Daoy (cell line): ENCODE measurements at places on chromosomes 7 and 10.

DNA sequence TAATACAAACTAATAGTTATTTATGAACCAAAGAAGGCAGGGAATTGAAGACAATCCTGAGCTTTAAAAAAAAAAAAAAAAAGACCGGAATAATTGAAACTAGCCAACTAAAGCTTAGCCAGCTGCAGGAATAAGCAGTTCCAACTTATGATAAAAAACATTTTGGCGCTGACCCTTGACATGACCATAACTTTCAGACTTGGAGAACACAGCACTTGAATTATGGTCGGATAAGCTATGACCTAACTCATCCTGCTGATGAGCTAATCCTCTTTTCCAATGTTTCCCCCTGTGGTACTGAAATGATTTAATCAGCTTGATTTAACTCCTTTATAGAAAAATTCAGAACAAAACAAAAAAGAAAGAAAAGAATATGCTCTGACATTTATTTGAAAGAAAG is 181.8 kb downstream of the DGKB start:
- no peak for DNase-seq

- no peak for DNase-seq
Observed at GRCh38 chr7:3106361-3106826, 62.7 kb upstream of the CARD11 start.

DNA sequence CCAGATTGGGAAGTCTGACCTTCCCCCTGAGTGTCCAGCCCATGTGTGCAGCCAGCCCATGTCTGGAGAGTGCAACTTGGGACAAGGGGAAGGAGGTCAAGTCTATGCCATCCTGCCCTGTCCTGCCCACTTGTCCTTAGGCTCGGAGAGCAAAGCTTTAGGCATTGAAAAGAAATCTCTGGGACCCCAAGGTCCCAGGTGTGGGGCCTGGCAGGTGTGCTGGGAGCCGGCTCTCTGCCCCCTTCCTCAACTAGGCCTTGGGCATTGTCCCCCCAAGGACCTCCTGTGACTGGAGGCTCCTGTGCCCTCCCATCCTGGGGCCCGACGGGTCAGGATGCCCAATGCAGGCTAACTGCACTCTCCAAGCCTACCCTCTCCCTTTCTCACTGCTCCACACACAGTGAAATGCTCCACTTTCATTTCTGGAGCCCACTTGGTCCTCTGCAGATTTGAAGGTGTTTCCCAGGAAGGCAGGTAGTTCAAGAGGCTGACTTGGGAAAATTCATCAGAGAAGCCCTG is 124.7 kb downstream of the PTPN20 start:
- DNase-seq = no peak

- DNase-seq = no peak
Observed at GRCh38 chr10:1535301-1535965, 201.9 kb downstream of the ADARB2 start.
